ENCODE measurements at places on chromosomes 1 and 21.

DNA sequence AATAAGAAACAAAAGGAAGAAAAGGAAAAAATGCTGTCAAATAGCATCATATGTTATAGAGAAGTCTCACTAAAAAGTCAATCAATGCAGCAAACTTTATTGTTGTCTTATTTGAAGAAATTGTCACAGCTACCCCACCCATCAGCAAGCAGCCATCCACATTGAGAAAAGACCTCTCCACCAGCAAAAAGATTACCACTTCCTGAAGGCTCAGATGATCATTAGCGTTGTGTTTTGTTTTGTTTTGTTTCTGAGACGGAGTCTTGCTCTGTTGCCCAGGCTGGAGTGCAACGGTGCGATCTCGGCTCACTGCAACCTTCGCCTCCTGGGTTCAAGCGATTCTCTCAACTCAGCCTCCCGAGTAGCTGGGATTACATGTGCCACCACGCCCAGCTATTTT lies 29.0 kb downstream of the ATP2B4 start:
- no peak for DNase-seq

DNA sequence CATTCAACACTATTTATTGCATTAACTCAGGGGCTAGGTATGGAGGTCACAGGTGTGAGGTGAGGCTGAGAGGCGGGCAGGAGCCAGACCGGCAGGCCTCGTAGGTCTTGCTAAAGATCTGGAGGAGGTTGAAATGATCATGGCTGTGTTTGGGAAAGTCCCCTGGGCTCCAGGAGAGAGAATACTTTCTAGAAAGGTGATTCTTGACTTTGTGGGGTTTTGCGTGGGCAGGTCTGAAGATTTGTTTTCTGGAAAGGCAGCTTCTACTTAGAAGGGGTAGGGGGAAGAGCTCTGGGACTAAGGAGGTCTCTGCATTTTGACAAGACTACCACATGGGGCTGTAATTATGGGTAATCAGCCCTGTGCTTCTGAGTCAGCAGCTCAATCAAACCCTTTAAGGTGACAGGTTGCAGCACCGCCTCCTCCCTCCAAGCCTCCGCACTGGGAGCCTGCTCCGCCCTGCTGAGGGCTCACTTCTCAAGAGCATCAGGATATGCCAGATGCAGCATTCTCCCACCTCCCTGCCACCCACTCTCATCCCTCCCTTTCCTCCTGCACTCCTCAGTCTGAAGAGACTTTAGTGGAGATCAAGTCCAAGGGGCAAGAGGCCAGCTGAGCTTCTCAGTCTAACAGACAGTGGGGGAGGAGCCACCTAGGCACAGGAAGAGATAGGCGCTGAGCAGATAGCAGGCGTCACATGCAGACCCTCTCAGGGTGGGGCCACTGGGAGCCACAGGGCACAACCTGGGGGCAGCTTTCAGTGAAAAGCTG lies 30.5 kb downstream of the SLC30A1 start:
- DNase-seq: peak; percentile 17

DNA sequence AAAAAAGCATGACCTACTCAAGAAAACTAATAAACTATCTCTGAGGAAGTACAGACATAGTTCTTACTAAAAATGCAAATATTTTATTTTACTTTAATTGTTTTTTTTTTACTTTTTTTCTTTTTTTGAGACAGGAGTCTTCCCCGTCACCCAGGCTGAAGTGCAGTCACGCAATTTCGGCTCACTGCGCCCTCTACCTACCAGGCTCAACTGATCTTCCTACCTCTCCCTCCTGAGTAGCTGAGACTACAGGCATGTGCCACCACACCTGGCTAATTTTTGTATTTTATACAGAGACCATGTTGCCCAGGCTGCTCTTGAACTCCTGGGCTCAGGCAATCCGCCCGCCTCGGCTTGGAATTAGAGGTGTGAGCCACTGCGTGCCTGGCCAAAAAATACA lies 1263.1 kb downstream of the KCNT2 start:
- no peak for DNase-seq

DNA sequence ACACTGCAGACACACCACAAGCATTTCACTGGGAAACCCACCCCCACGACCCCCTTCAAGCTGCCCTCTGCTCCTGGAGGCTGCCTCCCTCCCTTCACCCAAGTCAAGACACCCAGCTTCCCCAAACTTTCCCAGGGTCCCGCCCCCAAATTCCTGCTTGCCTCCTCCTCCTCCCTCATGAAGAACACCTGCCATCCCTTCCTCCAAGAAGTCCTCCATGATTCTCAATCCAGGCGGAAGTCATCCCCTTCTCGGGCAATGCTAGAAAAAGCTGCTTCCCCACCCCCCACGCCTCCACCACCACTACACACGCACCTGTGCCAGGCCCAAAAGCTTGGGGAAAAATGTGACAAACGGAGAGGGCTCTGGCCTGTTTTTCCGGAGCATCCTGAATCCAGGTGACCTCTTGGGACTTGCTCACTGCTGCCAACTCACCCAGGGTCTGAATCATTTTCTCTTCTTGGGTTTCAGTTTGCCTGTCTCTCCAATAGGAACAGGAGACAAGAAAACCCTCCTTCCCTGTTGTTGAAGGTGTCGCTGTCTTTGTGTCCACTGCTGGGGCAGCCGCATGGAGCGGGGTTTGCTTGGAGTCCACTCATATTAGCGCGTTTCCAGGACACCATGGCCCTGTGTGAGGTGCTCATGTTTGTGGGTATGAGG lies 101.0 kb upstream of the CASZ1 start:
- DNase-seq: no peak

- DNase-seq: no peak
Observed at GRCh38 chr1:2488688-2489087, 12.6 kb downstream of the PLCH2 start.

DNA sequence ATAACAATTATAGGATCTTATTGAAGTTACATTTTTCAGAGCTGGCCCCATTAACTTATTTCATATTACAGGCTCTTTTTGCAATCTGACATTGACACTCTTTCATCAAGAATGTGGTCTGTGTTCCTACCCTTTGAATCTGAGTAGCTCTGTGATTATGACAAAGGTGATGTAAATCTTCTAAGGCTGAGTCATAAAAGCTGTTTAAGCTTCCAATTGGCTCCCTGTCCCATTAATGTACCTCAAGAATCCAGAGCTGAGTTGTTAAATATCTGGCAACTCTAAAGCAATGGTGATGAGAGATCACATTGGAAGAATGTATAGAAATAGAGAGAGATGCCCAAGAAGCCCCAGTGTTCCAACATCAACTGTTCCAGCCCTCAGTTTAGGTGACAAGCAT lies 178.5 kb upstream of the DEPDC1 start:
- no peak for DNase-seq

GRCh38 chr1:74427681-74428080 lies 84.7 kb downstream of the LRRC53 start:
- no peak for DNase-seq

DNA sequence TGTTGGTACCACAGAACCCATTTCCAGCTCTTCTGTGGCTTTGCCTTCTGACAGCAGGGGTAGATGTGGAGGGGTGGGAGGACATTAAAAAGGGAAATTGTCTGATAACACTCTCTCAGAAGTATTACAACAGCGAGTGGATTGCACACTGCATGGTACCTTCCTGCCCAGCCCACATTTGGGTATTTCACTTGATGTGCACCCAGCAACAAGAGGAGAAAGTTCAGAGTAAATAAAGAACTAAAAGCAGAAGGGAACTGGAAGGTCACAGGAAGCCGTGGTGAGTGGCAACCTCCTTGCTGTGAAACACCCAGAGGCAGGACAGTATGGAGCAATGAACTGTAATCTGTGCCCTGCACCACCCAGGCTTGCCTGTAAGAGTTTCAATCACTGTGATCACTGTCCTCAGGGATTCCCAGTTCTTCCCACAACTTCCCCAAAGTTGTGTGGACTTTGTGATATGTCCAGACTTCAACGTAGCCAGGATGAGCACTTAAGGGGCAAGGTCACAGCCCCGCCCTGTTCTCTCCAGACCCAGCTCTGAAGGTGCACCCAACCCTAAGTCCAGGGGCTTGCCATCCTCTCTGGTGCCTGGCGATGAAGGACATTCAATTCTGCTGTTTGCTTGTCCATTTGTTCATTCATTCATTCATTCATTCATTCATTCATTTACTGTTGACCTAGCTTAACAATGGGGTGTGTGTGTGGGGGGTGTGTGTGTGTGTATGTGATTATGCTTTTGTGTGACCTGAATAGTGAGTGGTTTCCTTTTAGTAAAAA lies 18.7 kb upstream of the F5 start:
- no peak for DNase-seq

GRCh38 chr1:160813215-160813614 lies 17.2 kb downstream of the LY9 start:
- DNase-seq: no peak

All from NCI-H146 (cell line).